ENCODE measurements at places on chromosomes 6 and 20.

DNA sequence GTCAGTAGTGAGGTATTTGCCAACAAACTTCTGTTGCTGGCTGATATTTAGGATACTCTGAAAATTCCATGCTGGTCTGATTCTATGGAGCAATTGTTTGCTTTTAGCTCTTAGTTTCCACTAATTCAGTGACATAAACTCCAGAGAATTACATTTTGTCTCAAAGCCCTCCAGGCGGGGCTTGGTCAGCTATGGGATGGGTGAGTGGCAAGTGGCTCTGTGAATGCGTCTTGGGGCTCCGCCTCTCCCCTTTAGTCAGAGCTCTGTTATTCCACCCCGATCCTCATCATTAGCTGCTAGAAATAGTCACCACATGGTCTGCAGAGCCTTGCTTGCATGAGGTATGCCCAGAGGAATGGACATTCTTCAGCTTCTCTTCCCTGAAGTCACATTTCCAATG is 540.6 kb downstream of the QKI start:
- no peak for DNase-seq

GRCh38 chr20:53579581-53580375 is 13.9 kb downstream of the ZNF217 start:
- DNase-seq, result peak; percentile 56

GRCh38 chr6:16676376-16676775 is 84.9 kb downstream of the ATXN1 start:
- DNase-seq, result no peak

DNA sequence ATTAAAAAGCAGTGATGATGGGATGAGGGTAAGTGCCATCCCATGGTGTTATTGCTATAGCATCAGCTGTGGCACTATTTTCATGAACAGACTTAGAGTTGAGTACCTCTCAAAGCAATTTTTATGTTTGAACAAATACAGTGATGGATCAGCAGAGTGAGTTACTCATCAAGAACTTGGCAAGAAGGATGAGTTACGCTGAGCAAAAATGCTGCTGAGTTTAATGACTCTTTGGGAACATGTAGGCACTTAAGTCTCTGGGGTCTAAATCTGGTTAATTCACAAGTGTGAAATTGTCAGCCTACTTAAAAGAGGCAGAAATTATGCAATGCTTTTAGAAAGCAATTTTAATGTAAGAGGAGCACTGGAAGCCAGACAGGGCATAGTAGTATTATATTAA is 78.5 kb upstream of the AHI1 start:
- DNase-seq, result no peak

GRCh38 chr6:39873439-39873838 is 60.8 kb downstream of the MOCS1 start:
- DNase-seq, result no peak

- DNase-seq, result no peak
Measured at GRCh38 chr6:14396826-14397517, 279.4 kb downstream of the CD83 start.

DNA sequence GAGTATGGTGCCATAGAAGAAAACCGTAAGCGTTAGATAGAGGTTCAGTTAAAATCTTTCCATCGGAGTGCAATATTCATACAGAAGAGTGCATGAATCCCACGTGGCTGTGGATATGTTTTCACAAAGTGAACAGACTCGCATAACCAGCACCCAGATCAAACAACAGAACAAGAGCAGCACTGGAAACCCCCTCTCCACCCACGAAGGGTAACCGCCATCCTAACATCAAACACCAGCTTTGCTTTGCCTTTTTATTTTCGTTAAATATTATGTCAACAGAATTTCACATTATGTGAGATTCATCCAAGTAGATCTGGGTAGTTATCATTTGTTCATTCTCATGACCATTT is 4.7 kb downstream of the GTSF1L start:
- DNase-seq, result no peak

- DNase-seq, result no peak
Measured at GRCh38 chr6:122114717-122115116, 284.7 kb upstream of the HSF2 start.

All from adrenal gland (tissue), 19 donors.